ENCODE measurements at places on chromosomes 4 and X.

DNA sequence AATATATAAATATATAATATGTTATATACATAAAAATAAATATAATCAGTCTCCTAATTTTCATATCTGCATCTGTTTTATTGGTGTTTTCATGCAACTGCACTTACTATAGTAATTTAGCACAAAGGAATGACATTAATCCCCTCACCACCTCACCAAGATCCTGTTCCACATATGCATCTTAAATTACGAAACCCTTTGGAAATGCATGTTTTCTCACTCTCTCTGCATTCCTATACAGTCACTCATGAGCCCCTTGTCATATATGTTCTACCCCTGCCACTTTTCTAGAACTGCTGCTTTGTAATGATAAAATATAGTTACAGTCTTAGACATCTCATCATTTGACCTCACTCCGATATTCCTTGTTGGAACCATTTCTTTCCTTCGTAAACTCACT, 728.7 kb upstream of the SLIT2 start:
- DNase-seq: no peak

DNA sequence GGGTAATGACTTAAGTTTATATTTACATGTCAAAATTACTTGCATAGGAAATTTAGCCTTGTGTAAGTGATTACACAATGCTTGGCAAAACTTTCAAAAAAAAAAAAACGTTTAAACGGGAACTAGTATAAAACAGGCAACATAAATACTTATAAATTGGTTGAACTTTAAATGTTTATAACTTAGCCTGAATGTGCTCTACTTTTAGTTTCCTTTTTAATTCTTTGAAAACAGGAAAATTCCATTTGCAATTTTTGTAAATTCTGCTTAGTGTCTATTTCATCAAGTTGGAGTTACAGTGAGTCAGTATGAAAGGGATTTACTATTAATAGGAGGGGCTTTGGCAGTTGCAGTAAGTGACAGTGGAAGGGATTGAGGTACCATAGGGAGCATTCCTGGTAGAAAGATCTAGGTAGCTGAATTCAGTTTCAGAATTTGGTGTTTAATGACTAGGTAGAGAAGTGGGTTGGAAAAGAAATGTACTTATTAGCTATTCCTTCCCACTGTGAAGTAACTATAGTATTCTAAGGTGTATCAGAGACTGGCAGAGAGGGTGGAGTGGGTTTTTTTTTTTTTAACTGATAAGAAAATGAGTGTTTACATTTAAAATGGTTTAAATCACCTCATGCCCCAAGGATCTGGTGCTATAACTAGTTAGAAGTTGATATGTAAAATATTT, 2.8 kb downstream of the STAG2 start:
- DNase-seq: no peak

- DNase-seq: no peak
Measured at GRCh38 chr4:113905301-113905700, 74.1 kb downstream of the ARSJ start.

DNA sequence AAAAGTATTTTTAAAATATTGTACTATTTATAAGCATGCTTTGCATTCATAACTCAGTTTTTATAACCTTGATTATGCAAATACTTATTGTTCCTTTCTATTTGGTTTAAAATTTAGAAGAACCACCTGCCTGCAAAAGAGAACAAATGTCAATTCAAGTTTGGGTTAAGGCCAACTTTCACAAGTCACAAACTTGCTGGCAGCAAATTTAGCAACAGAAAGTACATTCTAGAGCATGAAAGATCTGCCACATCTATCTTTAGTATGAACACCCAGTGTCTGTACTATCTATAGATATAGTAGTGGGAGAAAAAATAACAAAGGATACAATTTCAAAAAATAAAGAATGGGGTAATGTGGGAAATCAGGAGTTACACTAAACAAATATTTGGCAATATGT, 1014.2 kb downstream of the C4orf33 start:
- DNase-seq: no peak

- no peak for DNase-seq
Measured at GRCh38 chr4:5650040-5650439, 58.3 kb downstream of the EVC2 start.

DNA sequence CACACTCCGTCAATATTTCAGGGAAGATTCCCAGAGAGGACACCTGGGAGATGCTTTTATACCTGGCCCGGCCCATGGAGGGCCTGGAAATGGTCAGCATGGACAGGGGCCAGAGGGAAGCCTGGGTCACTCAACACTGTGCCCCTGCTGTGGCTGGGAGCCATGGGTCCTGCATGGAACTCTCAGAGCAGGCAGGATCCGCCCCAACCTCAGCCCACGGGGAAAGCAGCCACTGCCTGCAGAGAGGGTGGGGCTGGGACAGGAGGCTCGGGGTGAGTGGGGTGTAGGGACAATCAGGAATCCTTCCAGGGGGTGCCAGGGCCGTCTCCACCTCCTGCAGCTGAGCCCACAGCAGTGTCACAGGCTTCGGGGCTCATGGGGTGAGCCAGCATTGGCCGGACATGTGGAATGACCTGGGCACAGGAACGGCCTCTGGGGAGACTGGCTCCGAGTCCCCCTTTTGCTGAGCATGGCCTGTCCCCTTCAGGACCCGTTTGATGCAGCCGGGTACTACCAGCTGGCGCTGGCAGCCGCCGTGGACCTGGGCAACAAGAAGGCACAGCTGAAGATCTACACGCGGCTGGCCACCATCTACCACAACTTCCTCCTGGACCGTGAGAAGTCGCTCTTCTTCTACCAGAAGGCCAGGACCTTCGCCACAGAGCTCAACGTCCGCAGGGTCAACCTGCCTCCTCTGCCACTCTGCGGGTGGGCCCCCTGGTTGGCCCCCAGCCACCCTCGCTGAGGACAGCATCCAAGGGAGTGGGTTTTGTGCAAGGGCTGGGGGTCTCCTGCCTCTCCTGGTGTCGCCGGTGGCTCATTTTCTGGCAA, 29.1 kb upstream of the HTRA3 start:
- DNase-seq: no peak

DNA sequence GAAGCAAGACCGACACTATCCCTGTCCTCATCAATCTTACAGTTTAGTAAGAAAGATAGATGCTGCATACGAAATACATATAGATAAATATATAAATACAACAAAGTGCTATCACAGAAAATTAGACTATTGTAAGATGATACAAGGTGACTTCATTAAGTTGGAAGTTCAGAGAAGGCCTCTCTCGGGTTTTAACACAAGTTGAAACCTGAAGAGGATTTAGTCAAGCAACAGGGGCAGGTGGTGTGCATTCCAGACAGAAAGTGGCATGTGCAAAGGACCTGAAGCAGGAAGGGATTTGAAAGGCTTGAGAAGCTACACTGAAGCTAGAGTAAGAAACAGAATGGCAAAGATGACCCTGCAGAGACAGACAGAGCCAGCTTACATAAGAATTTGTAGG, 36.5 kb downstream of the USP46 start:
- DNase-seq: no peak

GRCh38 chr4:168797194-168797593, 212.9 kb downstream of the CBR4 start:
- DNase-seq: no peak

DNA sequence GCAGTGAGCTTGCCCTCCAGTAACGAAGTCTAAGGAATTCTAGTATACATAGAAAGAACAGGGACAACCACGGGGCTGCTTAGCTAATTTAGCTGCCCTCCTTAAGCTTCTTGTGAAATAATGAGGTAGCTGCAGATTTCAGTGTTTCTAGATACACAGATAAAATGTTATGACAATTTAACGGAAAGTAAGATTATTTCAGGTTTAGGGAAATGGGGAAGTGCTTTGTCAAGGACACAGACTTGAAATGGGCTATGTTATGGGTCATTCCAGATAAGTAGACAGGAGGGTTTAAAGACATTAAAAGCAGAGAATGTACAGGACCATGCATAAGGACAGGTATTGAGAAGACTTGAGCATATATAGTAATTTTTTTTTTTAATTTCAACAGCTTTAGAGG, 34.2 kb upstream of the ZNF518B start:
- DNase-seq: no peak
